ENCODE measurements at places on chromosomes 6 and 20.
A peak's percentile ranks its signal among the peaks of the same experiment; 100 is the strongest.

DNA sequence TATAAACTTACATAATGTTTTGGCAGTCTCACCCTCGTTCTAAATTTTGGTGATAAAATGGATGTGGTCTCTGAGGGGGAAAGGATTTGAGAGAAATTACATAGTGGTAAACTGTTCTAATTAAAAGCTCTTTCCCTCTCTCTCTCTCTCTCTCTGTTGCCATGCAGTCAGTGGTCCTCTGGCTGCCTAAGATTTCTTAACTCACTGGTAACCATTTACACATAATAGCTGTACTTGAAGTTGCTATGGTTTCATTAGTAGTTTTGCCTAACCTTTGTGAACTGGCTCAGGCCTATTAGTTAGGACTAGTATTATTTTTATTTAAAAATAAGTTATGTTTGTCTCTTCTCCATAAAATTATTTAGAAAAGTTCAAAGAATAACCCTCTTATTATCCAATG lies 42.0 kb downstream of the MAPK14 start:
- DNase-seq: no peak

GRCh38 chr20:3786126-3786484 lies 435 bp downstream of the CENPB start:
- DNase-seq: peak; percentile 56

DNA sequence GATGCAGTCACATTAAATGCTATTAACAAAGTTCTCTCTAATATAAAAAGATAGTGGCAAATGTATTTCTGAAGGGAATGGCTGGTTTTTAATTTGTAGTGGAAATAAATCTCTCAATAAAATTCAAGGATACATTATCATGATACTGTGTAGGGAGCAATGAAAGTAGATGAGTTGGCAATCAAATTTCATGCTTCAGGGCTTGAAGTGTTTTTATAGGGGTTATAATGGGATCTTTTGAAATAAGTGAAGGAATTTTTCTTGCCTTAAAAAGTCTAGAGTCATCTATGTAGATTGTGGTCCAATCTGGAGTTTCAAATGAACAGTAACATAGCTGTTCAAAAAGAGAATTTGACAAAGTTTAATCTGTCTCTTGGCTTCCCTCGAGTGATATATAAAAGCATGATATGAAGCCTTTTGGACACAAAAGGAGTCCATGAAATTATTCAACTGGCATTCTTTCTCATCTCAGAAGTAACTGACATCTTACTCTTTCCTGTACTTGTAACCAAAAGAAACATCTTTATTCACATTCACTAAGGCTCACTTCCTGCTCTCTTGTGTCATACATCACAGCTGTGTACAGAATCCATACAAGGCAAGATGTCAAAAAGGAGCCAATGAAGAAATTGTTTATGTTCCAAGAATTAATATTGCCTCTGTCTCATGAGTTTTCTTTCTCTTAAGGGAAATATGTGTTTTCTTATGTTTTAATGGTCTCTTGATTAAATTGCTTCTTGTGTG lies 591.0 kb upstream of the GJE1 start:
- DNase-seq: no peak

DNA sequence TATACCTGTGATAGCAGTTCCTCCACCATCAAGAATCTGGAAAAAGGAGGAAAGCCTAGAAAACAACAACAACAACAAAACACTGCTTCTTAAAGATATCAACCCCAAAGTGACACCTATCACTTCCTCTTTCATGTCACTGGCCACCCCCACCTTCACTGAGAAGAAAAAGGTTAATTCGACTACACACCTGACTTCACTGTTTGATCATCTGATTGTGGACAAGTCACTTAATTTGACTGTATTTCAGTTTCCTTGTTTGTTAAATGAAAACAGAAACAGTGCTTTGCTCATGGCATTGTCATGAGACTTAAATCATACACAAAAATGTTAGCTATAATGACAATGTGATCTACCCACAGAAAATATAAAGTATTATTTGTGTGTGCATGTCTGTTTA lies 280.6 kb upstream of the SULF2 start:
- DNase-seq: no peak

GRCh38 chr6:164628302-164628931 lies 681.0 kb downstream of the C6orf118 start:
- no peak for DNase-seq

DNA sequence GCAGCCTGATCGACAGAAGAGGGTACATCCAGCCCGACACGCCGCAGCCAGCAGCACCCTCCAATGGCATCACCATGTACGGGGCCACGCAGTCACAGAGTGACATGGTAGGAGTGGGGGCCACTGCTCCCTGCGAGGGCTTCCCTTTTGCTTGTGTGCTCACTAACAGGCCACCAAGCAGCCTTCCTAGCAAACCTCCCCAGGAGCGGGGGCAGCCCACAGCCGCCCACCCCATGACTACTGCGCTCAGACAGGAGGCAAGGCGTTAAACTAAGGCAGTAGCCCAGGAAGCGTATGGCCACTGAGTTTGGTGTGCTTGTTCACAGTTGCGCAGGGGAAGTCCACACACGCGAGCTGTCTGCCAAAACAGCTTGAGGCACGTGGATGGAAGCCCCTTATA lies 169.5 kb upstream of the SNX9 start:
- no peak for DNase-seq

DNA sequence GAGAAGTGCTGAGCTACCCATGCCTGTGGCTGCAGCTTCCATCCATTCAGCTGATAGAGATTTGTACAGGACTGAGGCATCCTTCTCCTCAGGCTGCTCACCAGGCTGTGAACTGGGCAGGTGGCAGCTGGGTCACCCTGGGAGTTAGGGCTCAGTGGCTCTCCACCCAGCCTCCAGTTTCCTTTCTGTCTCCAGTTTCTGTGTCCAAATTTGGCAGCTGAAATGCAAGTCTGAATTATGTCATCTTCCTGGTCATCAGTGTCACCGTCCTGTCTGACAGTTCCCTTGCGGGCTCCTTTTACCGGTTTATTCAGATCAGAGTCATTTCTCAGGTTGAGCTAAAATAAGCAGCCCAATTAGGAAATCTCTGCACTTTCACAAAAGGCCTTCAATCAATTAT lies 93.3 kb downstream of the EDN1 start:
- DNase-seq: no peak

DNA sequence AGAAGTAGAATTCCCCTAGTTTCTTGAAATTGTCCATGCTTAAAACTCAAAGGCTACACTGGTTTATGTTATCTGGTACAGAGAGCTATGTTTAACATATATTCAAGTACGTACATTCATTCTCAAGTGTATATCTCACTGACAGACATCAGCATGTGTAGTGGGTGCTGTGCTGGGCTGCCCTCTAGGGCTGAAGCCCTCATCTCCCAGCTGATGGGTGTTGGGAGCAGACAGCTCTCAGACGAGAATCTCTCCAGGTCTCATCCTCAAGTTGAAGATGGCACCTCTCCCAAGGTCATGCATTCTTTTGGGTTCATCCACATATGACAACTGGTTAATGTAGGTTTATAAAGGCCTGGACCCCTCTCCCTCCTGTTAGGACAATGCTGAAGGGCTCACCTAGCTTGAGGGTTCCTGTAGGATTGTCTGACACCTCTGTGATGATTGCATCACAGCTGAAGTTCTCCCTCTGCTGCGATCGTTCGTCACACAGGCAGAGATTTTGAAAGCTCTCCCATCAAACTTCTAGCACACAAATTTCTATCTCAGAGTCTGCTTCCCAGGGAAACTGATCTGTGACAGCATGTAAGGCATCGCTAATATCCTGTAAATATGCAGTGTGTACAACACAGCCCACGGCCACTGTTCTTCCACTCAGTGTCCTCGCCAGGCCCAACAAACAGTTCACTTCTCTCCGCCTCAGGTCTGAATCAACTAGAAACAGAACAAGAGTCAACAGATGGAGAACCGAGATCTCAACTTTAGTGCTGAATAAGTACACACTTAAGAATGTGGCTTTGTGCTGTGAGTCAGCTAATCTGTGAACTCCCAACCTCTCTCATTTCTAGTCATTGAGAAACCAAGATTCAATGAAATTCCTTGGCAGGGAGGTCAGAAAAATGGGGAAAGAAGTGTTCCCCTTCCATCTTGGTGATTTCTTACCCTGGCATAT lies 43.2 kb downstream of the PREP start:
- peak; percentile 85 for DNase-seq

DNA sequence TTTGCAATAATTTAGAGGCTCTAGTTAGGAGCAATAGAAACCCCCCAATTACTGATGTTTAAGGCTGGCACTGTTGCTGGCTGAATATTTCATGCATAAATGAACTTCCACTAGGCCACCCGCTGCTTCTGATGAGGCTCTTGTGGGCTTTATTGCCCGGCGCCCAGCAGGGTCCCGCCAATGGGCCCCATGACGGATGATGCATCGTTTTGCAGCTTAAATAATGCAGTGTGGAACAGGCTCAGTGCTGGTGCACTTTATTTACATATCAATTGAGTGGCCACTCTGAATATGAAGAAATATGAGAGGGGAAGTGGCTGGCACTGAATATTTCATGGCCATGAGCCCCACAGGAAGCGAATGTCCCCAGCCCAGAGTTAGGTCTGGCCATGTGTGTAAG lies 155.3 kb upstream of the MAFB start:
- DNase-seq: no peak

DNA sequence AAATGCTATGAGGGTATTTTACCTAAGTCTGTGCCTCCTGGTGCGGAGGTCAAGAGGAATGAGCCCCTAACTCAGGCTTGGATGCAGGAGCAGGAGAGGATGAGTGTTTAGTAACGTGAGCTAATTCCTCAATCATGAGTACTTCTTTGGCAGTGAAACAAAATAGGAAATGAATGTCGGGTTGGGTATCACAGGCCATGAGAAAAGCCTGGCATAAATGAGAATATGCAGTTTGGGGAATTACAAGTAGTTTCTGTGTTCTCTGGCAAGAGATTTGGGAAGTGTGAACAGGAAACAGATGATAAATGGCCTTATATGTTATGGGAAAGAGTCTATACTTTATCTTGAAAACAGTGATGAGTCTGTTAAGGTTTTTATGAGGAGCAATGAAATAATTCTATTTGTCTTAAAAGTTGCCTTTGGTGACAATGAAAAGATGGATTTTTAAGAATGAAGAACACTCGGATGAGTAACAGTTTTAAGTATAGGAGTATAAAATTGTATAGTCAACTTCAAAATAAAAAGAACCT lies 59.0 kb upstream of the RNF146 start:
- peak; percentile 39 for DNase-seq

GRCh38 chr6:32589596-32590449 lies at the start of gene HLA-DRB1:
TSS of gene HLA-DRB1 (minus strand) at chr6:32589848. CDS start at chr6:32589742, 106 bp downstream.
- no peak for DNase-seq

DNA sequence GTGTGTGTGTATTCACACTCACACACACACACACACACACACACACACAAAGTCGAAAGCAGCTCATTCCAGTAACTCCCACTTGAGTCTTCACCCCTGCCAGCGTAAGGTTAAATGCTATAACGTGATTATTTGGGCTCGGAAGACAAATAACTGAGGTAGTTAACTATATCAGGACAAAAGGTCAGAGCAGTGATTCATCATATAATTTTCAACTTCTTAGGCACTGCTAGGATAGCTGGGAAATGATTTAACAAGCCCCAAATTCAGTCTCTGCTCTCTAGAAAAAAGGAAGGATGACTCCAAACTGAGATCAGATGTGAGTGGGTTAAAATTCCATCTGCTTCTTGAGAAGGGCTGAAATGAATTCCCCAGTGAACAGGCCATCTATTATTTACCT lies 30.7 kb downstream of the HDGFL1 start:
- DNase-seq: peak; percentile 33

DNA sequence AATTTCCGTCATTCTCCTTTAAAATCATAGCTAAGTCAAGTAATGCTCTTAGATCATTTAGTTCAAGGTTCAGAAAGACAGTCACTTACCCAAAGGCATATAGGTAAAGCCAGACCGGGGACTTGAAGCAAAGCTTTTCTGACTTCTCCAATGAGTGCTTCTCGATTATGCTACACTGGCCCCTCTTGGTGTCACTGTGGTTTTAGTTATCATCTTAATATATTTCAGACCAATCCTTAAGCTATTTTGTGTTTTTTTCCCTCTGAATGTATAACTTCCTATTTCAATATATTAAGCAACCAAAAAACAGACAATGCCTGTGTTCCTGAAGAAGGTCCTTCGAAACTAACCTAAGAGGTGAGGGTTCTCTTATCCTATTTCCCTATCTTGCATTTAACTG lies 3.9 kb downstream of the PRDM1 start:
- DNase-seq: no peak

- DNase-seq: no peak
These were observed 72.2 kb downstream of the BANF2 start for GRCh38 chr20:17772005-17772343.

GRCh38 chr20:5463007-5463686 lies 146.4 kb upstream of the PROKR2 start:
- DNase-seq: no peak

- no peak for DNase-seq
These were observed 149.5 kb downstream of the BMP2 start for GRCh38 chr20:6916938-6917337.

GRCh38 chr6:96468681-96469224 lies 52.9 kb upstream of the UFL1 start:
- no peak for DNase-seq

DNA sequence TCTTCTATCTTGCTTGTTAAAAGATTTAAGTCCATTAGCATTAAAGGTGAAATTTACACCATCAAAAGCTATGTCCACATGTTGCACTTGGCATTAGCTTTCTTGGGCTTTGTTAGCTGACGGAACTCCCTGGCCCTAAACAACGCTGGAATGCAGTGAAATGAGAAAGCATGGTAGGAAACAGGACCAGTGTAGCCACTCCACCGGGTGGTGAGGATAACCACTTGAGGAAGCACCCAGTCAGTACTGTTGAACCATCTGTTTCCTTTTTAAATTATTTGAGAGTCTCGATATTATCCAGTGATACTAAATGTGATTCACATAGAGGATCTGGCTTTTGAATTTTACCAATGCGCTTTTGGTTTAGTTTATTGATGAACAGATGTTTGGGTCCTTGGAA lies 374.9 kb upstream of the NOX3 start:
- DNase-seq: no peak

DNA sequence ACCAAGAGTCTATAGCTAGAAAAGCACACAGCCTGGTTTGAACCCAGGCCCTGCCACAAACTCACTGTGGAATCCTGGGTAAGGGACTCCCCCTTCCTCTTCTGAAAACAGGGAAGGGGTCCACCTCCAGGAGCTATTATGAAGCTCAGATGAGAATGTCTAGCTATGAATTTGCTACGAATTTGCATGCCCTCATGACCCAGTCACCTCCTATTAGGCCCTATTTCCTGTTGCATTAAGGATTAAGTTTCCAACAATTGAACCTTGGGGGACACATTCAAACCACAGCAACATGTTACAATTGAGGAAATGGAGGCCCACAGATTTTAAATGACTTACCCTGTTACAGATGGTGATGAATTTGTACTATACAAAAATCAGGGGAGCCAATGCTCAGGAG lies 46.2 kb downstream of the PREX1 start:
- no peak for DNase-seq

GRCh38 chr6:135096403-135097130 lies 41.9 kb upstream of the HBS1L start:
- DNase-seq: no peak

GRCh38 chr6:4903751-4904370 lies 100.0 kb downstream of the RPP40 start:
- no peak for DNase-seq

DNA sequence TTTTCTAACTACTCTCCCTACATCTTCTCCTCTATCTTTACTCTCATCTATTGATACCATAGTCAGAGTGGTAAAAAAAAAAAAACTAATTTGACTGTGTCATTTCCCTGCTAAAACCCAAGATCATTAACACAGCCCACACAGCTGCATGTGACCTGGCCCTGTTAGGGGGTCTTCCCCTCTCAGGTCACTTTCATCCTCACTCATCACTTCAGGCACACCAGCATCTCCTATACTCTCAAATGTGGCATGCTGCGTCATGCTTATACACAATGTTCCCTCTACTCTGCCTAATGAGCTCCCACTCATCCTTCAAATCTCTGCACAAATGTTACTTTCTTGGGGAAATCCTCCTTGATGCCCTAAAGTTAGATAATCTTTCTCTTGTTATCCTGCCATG lies 86.8 kb downstream of the CDK19 start:
- DNase-seq: no peak

Measured in brain microvascular endothelial cell (primary cell).